ENCODE measurements at places on chromosomes 2 and 18.

DNA sequence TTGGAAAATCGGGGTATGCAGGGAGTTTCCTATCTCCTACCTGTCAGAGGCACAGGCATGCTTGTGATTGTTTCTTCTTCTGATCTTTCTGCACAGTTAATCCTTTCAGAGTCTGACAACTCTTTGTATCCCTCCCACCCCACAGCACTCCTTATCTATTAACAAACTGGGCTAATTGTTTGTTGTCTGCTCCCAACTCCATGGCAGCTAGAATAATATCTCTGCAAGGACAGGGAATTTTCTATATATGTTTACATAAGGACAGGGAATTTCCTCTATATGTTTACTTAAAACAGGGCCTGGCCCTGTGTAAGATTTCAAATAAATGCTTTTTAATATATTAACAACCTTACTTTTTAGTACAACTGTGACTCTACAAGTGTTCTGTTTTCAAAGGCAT is 36.0 kb upstream of the VRK2 start:
- no peak for DNase-seq

GRCh38 chr18:79588636-79589481 is 90.7 kb upstream of the CTDP1 start:
- DNase-seq = peak; percentile 92

DNA sequence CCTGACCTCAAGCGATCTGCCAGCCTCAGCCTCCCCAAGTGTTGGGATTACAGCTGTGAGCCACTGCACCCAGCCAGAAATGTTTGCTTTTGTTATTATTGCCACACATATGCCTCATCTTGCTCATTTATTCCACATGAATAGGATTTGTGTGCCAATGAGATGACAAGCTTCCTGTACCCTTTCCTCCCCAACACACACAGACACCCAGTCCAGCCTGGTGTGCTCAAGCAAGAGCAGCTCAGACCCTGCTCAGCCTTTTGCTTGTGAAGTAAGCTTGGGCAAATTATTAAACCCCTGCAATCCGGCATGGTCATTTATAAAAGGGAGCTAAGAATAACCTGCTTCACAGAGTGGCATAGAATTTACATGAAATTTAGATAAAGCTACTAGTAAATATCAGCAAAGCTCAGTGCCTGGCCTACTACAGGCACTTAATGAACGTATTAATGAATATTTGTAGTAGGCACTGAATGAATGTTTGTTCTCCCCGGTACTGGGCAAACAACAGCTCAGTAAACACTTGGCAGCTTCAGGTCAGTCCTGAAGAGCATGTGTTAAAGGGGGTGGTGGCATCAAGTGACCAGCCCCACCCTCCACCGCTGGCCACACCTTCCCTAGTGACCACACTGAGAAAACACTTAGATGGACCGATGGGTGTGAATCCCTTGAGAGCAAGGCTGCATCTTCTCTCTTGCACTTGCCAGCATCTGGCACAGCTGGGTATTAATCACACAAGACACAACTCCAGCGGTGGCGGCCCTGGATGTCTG is 280.2 kb downstream of the SRBD1 start:
- no peak for DNase-seq

- DNase-seq = no peak
These were observed 51.1 kb upstream of the RAPH1 start for GRCh38 chr2:203586206-203586605.

- DNase-seq = peak; percentile 93
These were observed 1355.5 kb downstream of the SUCLG1 start for GRCh38 chr2:83103613-83104012.

- no peak for DNase-seq
These were observed 9.3 kb downstream of the MAP4K4 start for GRCh38 chr2:101706819-101707177.

DNA sequence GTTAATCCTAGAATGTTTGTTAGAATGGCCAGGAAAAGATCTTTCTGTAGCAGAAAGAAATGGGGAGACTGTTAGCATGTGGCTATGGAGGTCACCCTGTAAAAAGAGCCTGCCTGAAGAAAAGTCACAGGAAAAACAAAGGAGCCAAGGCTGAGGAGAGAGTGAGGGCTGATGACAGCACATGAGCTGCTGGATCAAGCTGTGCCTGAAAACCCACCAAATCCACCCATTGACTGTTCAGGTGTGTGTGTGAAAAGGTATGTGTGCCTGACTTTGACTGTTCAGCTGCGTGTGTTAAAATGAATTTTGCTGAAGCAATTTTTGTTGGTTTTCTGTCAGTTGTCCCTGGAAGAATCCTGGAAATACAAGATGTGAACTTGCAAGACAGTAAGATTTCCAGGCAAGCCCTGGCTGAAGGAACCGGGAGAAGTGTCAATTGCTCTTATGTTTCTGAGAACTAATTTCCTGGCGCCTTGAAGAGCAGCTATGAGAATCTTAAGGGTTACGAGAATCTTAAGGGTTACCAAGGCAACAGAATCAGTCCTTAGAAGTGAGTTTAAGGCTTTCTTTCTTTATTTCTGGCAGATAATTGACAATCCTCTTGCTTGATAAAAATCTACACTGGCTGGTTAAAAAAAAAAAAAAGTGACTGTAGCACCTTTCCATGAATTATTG is 73.0 kb upstream of the LGALSL start:
- DNase-seq = no peak

DNA sequence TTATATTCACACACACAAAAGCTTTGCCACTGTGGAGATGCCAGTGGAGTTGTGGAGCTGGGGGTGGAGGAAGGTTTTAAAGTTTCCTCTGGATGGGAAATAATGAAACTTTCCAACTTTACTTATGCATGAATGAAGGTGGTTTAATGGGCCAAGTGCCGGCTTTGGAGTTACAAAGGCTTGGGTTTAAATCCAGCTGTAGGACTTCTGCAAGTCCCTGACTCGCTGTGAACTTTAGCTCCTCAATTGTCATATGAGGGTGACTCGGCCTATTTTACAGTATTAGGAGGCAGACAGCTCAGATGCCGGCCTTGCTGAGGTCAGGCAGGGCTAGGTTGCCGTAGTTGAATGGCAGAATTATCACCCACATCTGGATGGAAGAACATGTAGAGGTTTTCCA is 415.8 kb upstream of the TRIB2 start:
- no peak for DNase-seq

DNA sequence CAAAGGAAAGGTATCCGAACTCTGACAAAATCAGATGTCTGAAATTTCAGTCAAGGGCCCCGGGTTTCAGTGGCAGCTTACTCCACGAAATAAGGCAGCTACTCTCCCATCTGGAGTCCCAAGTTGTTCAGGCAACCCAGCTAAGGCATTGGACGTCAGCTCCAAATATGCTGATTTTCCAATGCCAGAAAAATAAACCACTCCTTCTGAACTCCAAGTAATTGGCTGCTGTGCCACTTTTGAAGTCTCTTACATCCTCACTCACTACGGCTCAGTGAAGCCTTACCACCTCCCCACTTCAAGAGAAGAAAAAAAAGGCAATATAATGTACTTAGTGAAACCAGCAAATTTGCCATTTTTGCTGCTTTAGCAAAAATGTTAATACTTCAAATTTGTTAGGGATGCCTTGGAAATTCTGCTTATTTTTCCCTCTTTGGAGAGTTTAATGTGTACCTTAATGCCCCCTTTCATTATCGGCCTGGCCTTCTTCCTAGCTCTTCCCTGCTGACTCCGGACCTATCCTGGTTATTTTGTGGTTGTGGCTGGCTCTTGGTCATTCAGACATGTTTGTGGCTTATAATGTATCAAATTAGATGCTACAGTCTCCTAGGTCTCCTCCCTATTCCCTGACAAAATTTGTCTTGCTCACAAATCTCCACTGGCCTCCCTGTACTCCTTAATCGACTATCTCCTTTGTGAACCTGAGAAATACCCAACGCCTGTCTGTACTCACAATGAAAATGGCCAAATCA is 589.2 kb upstream of the ZEB2 start:
- no peak for DNase-seq

DNA sequence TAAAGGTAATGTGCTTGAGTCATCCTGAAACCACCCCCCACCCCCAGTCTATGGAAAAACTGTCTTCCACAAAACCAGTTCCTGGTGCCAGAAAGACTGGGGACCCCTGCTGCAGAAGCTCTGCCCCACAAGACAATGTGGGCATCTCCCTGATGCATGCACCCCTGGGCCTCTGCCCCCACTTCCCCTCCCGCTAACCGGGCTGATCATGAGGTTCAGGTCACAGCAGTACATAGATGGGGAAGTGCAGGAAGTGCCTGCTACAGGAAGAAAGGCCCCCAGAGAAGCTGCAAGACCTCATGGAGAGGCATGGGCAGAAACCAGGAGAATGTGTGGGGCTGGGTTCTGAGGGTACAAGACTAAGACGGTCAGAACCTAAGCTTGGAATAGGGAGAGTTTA is 243.4 kb upstream of the ID2 start:
- no peak for DNase-seq

- no peak for DNase-seq
These were observed 2.3 kb downstream of the EMX1 start for GRCh38 chr2:72919414-72920317.

DNA sequence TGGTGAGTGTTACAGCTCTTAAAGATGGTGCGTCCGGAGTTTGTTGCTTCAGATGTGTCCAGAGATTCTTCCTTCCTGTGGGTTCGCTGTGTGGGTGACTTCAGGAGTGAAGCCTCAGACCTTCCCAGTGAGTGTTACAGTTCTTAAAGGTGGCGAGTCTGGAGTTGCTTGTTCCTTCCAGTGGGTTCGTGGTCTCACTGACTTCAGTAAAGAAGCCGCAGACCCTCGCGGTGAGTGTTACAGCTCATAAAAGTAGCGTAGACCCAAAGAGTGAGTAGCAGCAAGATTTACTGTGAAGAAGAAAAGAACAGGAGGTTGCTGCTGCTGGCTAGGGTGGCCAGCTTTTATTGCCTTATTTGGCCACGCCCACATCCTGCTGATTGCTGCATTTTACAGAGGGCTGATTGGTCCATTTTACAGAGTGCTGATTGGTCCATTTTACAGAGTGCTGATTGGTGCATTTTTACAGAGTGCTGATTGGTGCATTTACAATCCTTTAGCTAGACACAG is 34.0 kb upstream of the SPTBN1 start:
- DNase-seq = no peak

- DNase-seq = no peak
These were observed 30.6 kb downstream of the HJURP start for GRCh38 chr2:233823731-233824121.

DNA sequence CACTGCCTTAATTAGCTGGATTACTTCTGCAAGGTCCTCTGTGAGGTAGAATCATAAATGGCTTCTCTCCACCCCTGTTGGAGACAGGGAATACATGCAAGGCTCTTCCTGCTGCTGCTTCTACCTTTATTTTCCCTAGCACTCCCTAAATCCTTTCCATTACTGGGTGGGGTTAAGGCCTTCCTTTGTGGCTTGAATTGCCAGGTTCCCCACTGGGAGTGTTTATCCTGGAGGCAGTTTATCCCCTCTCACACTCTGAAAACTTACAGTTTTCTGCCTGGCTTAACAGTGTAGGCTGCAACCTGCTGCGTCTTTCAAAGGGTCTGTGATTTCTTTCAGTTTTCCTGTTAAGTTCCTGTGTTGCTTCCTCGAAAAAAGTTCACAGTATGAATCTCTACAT is 1062.3 kb upstream of the CRIM1 start:
- no peak for DNase-seq

- DNase-seq = no peak
These were observed 237.6 kb downstream of the DYSF start for GRCh38 chr2:71690876-71691475.

- peak; percentile 63 for DNase-seq
These were observed 18.4 kb upstream of the YES1 start for GRCh38 chr18:830315-830901.

- no peak for DNase-seq
These were observed 4.2 kb downstream of the ERFE start for GRCh38 chr2:238162846-238163441.

GRCh38 chr2:70340761-70341476 is 39.1 kb upstream of the FAM136A start:
- peak; percentile 37 for DNase-seq

- DNase-seq = no peak
These were observed 830.4 kb downstream of the DCDC2C start for GRCh38 chr2:4533806-4534205.

GRCh38 chr2:180905461-180905860 is 74.9 kb upstream of the UBE2E3 start:
- no peak for DNase-seq

- DNase-seq = no peak
These were observed 2.0 kb upstream of the RUFY4 start for GRCh38 chr2:218066926-218067515.

- no peak for DNase-seq
These were observed 268.6 kb upstream of the RAB6C start for GRCh38 chr2:129710670-129711495.

DNA sequence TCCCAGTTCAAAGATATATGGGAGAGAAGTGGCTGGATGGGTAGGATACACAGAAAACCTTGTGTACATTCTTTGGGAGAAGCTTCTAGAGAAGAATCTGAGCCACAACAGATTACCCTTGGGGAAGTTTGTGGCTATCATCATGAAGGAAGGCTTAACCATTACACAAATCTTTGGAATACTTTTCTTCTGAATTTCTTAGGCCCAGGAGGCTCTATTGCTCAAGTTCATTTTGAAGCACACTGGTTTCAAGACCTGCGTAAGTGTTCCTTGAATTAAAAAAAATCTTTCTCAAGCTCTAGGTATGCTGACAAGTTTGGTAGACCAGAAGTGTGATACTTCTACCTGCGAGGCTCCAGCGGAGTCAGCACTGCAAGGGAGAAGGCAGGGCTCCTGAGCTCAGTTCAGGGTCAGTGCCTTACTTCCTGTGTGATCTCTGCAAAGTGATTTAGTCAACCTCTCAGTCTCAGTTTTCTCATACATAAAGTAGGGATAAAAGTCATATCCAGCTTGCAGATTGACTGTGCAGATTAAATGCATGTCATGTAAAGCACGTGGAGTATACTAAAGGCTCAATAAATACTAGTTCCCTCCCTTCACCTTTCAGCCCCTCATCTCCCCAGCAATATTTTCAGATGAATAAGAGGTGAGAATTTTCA is 438.6 kb downstream of the DLGAP1 start:
- DNase-seq = peak; percentile 28

DNA sequence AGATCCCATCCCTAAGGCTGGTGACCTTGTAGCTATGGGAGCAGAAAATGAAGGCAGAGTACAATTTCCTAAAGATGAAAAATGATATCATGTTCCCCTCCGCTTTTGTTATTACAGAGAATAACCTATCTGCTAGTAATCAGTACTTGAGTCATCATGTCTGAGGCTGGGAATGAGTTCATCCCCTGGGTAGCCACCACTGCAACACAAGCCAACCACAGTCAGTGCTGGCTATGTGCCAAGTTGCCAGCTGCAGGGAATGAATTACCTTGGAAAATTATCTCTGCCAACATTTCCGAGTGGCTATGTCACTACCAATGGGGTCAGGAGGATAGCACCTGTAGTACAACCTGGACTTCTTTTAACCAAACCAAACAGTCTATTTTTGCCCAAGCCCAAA is 1094.7 kb upstream of the DDX18 start:
- peak; percentile 9 for DNase-seq

GRCh38 chr18:57026316-57026715 is 120.6 kb upstream of the BOD1L2 start:
- peak; percentile 28 for DNase-seq

Measured in fibroblast of skin of abdomen (primary cell).